ENCODE measurements at places on chromosomes 3 and 15. TPM values are rescaled to one million over a fixed set of nuclear protein-coding genes. Genes with fewer than 3 reads are reported as not detected.

The SLC6A11 gene
- not detected for total RNA-seq

The CCDC54 gene
- not detected for total RNA-seq

GRCh38 chr3:30353711-30354467 is 252.5 kb upstream of the TGFBR2 start:
- H3K27ac ChIP-seq: peak overlapping the region; percentile 55
- H3K4me3 ChIP-seq: no peak overlapping the region
- DNase-seq: no peak

DNA sequence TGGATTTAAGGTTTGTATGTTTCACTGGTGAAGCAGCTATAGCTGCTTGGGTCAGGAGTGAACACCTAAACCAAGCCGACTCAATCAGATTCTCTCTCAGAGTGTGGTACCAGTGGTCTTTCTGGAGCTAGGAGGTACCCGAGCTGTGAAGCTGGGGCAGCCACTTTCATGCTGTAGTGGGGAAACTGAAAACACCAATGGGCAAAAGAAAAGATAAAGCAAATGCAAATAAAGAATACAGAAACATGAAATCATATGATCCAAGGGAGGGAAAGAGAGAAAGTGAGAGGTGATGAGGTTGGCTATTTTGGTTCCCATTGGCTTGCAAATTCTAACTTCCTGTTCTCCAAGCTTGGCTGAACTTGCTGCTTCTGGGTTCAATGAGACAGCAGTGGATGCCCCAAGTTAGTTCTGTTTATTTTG is 212.3 kb upstream of the CFAP20DC start:
- H3K27me3 ChIP-seq: no peaks in the 10 kb centered on the region
- H3K4me3 ChIP-seq: no peak overlapping the region
- H3K4me1 ChIP-seq: no peaks in the 10 kb centered on the region
- H3K27ac ChIP-seq: no peak overlapping the region
- no peaks in the 10 kb centered on the region for H3K36me3 ChIP-seq

DNA sequence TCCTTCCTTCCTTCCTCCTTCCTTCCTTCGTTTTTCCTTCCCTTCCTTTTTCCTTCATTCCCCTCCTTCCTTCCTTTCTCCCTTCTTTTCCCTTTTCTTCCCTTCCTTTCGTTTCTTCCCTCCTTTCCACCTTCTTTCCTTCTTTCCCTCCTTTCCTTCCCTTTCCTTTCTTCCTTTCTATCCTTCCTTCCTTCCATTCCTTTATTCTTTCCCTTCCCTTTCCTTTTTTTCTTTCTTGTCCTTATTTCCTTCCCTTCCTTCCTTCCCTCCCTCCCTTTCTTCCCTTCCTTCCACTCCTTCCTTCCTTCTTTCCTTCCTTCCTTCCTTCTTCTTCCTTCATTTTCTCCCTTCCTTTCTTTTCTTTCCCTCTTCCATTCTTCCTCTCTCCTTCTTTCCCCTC is 394.6 kb downstream of the GABRB3 start:
- H3K27me3 ChIP-seq: no peaks in the 10 kb centered on the region
- H3K4me1 ChIP-seq: no peaks in the 10 kb centered on the region
- H3K27ac ChIP-seq: no peak overlapping the region
- DNase-seq: no peak

DNA sequence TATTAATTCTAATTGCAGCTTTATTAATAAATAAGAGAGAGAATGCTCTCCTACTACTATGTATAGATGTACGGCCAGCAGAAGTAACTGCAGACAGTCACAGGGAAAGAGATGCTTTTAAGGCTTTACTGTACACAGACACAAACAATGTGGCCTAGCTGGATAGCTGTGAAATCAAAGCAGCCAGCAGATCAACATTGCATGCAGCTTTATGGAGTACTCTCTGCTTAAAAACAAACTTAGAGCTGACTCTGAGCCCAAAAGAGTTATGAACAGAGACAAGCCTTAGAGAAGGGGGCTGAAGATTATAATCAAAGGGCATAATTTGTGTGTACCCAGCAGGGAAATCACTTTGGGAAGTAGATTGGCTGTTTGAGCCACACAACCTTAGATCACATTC is 47.2 kb downstream of the CADM2 start:
- no peaks in the 10 kb centered on the region for H3K4me1 ChIP-seq
- no peaks in the 10 kb centered on the region for H3K36me3 ChIP-seq
- no peak for DNase-seq
